ELR (cell line): ENCODE measurements at places on chromosomes 4 and X.

GRCh38 chrX:34140816-34141215 lies 8.7 kb upstream of the FAM47A start:
- no peak for DNase-seq

GRCh38 chr4:11069581-11070211 lies 359.0 kb downstream of the HS3ST1 start:
- DNase-seq: no peak

GRCh38 chr4:2042204-2042946 lies 16.8 kb upstream of the NAT8L start:
- DNase-seq: peak; percentile 35

DNA sequence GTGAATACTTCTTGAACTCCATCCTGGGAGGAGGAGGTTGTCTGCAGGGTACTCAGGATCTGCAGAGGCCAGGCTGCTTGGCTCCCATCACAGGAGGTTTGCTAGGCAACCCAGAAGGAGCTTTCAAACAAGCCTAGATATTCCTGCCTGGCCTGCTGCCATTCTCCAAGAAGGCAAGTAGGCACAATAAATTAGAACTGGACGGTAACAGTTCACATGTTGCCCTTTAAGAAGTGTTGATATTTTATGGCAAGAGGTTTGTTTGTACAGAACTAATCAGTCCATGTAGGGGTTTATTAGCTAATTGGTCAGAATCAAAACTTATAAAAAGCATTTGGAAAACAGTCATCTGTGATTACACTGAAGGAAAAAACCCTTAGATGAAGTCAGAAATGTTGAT lies 39.3 kb downstream of the SYNPO2 start:
- DNase-seq: no peak

DNA sequence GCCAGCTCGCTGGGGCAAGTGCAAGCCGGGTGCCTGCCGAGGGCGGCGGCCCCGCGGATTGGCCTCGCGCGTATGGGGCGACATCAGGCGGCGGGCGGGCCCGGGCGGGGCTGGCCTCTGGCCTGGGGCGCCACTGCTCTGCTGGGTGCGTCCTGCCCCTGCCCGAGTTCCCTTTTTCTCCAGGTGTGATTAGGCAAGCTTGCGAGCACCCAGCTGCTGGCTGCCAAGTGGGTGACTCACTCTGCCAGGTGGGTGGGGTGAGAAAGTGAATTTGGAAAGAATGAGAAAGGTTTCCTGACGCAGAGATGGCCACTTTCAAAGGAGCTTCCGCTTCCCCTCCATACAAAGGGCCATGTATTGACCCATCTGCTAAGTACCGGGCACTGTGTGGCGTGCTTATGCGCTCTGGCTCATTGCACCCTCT lies 32.5 kb downstream of the FGFBP1 start:
- DNase-seq: no peak

DNA sequence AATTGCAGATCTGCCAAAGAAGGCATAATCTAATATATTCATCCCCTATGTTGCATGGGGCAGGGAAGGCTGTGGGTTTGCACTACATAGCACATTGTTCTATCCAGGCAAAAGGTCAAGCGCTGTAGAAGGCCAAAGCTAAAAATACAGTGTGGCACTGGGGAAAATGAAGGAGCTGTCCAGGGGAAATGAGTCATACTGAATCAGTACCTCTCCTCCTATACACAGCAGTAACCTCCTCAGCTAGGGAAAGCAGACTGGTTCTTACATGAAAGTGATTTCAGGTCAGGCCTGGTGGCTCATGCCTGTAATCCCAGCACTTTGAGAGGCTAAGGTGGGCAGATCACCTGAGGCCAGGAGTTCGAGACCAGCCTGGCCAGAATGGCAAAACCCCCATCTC lies 31.0 kb upstream of the SLC25A4 start:
- DNase-seq: peak; percentile 94

DNA sequence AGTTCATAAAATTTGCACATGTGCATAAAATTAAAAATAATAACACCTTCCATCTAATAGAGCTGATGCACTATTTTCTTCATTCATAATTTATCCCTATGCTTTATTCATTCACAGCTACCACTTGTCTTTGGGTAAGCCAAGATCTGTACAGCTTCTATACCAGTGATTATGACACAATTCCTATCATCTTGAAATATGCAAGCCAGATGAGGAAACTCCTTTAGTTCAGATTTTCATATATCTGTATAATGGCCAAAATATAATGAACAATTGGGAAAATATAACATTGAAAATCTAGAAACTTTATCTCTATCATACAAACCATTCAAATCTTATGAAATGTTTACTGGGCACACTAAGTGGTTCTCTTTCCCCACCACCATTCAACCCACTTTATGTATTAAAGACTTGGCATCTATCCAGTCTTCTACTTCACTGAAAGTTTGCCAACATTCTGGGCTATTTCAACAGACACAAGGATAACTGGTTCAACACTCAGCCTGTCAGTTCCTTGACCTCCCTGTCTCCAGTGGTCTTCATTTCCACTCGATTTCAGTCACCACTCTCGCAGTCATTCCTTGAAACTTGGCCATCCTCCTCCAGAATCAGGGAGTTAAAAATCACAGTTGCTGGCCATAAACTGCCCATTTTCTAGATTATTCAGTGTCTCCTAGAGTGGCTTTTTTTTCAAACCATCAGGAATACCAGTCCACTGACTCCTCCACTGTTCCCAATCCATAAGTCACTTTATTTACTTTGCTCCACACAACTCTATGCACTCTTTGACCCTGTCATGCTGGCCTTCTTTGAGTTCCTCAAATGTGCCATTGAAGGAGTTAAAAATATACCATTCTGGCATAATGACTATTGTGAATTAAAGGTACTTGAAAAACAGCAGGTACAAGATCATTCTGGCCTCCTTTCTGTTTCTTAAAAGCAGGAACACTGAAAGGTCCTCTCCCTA lies 85.5 kb downstream of the CAMK2D start:
- no peak for DNase-seq

- peak; percentile 44 for DNase-seq
Observed at GRCh38 chrX:30653415-30654131, at the start of gene GK. Gene GK (plus strand): TSS chrX:30653423. CDS start chrX:30653538, 115 bp downstream.

DNA sequence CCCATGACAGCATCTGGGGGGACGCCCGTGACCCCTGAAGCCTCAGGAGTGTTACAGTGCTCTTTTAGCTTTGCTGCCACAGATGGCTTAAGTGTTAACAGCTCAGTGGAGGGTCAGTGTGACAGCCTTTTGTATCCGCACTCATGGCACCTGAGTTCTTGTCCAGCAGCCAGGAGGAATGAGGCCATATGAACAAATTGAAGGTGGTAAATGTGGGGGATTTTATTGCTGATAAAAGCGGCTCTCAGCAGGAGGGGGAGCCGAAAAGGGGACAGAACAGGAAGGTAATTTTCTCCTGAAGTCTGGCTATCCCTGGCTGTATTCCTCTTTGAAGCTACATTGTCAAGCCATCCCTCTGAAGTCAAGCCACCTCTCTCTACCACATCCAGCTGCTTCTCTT lies 441.0 kb downstream of the RAPGEF2 start:
- no peak for DNase-seq

DNA sequence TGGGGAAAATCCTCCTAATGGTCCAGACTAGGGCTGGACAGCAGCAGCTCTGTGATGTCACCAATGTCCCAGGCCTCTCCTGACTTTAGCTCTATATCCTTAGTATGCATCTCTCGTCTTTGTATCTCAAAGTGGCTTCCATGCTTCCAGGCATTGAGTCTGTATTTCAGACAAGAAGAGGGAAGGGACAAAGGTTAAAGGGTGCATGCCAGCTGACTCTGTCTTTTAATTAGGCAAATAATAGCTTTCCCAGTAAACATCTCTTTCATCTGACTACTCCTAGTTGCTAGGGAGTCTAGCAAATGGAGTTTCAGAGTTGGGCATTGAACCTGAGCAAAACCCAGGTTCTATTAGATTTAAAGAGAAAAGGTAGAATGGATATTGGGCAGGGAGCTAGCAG lies 5.4 kb downstream of the FAM47E start:
- no peak for DNase-seq

DNA sequence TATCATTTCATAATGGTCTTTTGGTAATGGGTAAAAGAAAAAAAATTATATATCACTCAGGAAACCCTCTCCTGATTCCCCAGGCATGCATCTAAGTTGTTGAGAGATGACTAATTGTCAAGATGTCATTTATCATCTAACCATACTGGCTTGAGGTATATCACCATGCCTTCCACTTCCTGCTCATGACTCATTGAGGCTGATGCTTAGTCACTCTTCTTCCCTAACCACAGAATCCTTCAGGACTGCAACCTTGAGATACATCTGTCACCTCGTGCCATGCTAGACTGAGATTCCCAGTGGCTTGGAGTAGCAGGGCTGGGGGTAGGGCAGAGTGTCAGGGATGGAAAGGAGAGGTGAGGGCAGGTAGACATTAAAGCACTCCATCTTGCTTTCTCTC lies 782.5 kb upstream of the INTU start:
- DNase-seq: peak; percentile 98
